HepG2 (cell line): ENCODE measurements at places on chromosomes 6 and 20. TPM values are rescaled to one million over a fixed set of nuclear protein-coding genes. Genes with fewer than 3 reads are reported as not detected.

Gene CD2AP
- total RNA-seq: 31.9 and 40.1 TPM in 2 replicates

Gene SLCO4A1
- 23.8 and 55.5 TPM in 2 replicates for total RNA-seq

Gene SIM1
- not detected in 2 replicates for total RNA-seq

Gene SPTLC3
- 83.7 and 95.6 TPM in 2 replicates for total RNA-seq

Gene FKBP1A
- 119 and 188 TPM in 2 replicates for total RNA-seq

Gene SAMHD1
- total RNA-seq: 43.5 and 57.7 TPM in 2 replicates

Gene PLEKHG1
- total RNA-seq: 0.04 and 0.07 TPM in 2 replicates
